ENCODE measurements at places on chromosomes 6 and 20. TPM values are rescaled to one million over a fixed set of nuclear protein-coding genes. Genes with fewer than 3 reads are reported as not detected.

PGC gene
- not detected for total RNA-seq

ENPP4 gene
- not detected for total RNA-seq

CST4 gene
- total RNA-seq, result not detected

SMIM26 gene
- total RNA-seq, result 202 TPM

TBX18 gene
- not detected for total RNA-seq

LGSN gene
- total RNA-seq, result not detected

MUC21 gene
- not detected for total RNA-seq

EYS gene
- 0.81 TPM for total RNA-seq

ARMC2 gene
- total RNA-seq, result 1.7 TPM

IP6K3 gene
- total RNA-seq, result 6.8 TPM

ERVFRD-1 gene
- total RNA-seq, result not detected

PCSK2 gene
- not detected for total RNA-seq

HLA-DQB1 gene
- not detected for total RNA-seq

CDSN gene
- total RNA-seq, result not detected

CALHM5 gene
- total RNA-seq, result 3.8 TPM

GLO1 gene
- 315 TPM for total RNA-seq

LY6G6D gene
- not detected for total RNA-seq

PRKN gene
- total RNA-seq, result 0.43 TPM

TRIM38 gene
- total RNA-seq, result 5.2 TPM

HLA-C gene
- total RNA-seq, result 441 TPM

GRCh38 chr6:165404697-165405096, 95.3 kb upstream of the C6orf118 start:
- DNase-seq, result no peak

DNA sequence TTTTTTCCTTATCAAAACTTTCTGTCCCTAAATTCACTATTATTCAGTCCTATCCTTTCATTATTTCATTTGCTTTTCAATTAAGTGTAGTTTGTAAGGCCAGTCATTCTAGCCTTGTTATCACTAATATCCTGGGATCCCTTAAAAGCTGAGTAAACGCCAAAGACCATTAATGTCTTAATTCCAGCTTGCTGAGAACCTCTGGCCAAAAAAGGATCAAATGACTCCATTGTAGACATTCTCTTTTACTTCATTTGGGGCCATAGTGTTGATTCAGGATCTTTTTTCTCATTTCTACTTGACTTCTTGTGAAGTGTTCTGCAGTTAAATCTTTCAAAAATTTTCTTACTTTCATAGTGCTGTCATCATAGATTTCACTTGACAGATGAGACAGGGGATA, 379.7 kb downstream of the LAMA2 start:
- DNase-seq, result no peak

DNA sequence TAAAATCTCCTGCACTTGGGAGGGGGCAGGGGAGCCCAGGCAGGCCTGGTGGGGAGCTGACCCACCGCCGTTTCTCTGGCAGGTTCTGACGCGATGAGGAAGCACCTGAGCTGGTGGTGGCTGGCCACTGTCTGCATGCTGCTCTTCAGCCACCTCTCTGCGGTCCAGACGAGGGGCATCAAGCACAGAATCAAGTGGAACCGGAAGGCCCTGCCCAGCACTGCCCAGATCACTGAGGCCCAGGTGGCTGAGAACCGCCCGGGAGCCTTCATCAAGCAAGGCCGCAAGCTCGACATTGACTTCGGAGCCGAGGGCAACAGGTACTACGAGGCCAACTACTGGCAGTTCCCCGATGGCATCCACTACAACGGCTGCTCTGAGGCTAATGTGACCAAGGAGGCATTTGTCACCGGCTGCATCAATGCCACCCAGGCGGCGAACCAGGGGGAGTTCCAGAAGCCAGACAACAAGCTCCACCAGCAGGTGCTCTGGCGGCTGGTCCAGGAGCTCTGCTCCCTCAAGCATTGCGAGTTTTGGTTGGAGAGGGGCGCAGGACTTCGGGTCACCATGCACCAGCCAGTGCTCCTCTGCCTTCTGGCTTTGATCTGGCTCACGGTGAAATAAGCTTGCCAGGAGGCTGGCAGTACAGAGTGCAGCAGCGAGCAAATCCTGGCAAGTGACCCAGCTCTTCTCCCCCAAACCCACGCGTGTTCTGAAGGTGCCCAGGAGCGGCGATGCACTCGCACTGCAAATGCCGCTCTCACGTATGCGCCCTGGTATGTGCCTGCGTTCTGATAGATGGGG, 3.0 kb downstream of the PRND start:
- no peak for DNase-seq

GRCh38 chr20:21323640-21324039, 20.5 kb downstream of the XRN2 start:
- peak; percentile 68 for DNase-seq

DNA sequence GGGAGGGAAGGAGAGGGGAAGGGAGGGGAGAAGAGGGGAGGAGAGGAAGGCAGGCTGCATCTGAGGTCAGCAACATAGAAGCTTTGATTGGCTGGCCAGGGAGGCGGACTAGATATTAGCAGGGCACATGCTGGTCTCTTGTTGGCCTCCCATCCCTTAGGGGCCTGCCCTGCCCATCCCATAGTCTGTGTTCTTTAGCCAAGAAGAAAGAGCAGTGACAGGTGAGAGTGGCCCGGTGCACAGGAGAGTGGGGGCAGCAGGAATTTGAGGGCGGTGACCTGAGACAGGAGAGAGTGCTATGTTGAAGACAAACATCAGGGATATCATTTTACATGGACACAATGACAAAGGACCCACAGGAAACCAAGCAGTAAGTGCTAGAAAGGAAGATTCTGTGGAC, 413.5 kb downstream of the SYNE1 start:
- no peak for DNase-seq

- DNase-seq, result no peak
These were observed 31.6 kb upstream of the CD93 start for GRCh38 chr20:23117738-23118137.

DNA sequence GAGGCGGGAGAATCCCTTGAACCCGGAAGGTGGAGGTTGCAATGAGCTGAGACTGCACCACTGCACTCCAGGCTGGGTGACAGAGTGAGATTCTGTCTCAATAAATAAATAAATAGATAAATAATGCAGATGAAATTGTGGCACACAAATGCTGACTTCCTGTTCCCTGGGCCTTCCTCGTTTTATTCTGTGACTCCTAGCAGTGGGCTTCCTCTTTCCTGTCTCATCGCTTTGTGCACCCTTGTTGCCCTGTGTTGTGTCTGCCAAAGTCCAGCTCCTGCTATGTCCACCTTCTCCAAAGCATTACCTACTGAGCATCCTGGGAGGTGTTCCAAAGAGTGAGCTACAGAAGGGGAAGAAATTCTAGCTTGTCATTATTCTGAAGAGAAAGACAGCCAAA, 100.2 kb upstream of the TIAM2 start:
- no peak for DNase-seq

GRCh38 chr6:55868771-55869479, 6.5 kb downstream of the BMP5 start:
- peak; percentile 96 for DNase-seq

DNA sequence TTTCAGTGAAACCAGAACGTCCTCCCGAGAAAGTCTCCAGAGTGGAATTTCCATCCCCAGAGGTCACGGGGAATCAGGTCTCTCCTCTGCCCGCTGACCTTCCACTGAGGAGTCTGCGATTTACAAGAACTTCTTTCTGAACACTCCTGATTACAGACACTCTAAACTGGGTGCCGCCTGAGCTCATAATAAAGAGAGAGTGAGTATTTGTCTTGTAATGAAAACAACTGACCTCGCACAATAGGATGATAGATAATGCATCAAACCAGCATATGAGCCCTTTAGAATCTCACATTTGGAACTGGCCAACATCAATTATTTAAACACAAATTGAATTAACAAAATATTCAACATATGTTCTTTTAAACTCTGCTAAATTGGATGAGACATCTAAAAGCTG, 47.5 kb downstream of the DLL1 start:
- DNase-seq, result no peak

- no peak for DNase-seq
These were observed 8.0 kb upstream of the NPBWR2 start for GRCh38 chr20:64115171-64115911.

DNA sequence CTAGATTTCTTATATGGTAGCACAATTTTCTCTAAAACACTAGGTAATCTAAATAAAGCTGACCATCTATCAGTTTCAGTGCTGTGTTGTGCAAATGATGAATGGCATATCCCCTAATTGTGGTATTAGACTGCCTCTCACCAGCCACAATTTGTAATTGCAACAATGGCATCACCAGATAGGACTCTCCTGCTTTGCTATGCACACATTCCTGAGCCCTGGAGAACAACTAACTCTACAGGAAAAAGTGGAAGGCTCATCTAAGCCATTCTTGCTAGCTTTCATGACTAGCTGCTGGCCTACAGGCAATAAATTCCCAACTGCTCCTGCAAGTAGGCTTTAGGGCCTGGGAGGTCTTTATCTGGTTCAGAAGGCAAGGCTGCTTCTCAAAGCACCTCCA, 974.1 kb downstream of the EYS start:
- peak; percentile 5 for DNase-seq

DNA sequence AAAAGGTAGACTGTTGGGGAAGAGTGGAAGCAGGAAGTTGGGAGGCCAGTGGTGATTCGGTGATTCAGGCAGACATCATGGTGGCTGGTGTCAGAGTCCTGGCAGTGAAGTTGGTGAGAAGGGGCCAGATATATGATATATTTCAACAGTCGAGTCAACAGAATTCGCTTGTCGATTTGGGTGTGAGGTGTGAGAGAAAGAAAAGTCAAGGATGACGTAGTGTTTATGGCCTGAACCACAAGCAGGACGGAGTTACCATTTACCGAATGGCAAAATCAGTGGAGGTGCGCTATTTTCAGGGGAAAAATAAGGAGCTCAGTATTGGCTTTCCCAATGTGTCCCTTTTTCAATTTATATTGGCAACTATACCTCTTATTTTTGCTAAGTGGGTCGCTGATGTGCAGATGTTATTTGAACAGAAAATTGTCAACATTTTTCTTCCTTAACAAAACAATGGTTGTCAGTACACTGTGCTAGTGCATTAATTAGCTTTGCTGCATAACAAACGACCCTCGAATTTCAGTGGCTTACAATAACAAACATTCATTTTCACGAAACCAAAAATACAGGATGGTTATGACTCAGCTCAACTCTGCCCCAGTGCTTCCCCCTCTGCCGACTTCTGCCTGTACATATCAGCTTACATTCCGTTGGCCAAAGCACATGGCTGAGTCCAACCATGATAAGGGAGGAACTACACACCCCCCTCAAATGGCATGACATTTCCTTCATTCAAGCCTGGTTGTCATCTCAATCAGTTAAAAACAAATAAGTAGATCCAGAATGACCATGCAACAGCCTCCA, 255.0 kb upstream of the ZFP64 start:
- peak; percentile 72 for DNase-seq

DNA sequence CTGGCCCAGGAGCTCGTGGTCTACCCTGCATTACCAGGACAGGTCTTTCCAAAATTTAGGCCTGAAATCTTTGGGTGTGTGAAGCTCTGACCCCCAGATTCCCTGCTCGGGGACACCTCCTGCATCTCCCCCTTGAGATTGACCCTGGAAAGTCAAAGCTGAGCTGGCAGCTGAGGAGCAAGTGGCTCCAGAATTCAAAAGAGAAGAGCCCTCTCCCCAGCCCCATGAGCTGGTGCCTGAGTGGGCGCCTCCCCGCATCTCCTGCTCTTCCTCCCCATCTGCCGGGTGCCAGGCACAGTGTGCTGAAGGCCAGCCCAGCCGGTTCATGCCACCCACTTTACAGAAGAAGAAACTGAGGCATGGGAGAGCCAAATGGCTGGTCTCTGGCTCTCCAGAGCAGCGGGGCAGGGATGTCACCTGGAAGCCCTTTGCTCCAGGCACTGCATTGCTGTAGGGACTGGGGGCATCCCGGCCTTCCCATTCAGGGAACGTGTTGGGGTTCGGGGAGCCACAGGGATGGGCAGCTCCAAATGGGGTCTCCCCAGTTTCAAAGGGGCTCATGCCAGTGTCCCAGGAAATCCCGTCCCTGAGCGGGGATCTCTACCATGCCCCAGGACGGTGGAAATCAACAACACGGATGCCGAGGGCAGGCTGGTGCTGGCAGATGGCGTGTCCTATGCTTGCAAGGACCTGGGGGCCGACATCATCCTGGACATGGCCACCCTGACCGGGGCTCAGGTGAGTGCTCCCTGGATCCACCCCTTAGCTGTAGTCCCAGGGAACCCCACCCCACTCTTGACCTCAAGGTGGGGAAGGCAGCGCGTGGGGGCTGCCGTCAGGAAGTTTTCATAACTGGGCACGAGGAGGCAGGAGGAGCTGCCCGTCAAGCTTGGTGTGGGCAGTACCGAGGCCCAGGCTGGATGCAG, 20.5 kb downstream of the NPEPL1 start:
- no peak for DNase-seq

- peak; percentile 11 for DNase-seq
These were observed 4.1 kb downstream of the SH3BGRL2 start for GRCh38 chr6:79635232-79635543.

- no peak for DNase-seq
These were observed 33.0 kb downstream of the SNHG17 start for GRCh38 chr20:38402089-38402488.

DNA sequence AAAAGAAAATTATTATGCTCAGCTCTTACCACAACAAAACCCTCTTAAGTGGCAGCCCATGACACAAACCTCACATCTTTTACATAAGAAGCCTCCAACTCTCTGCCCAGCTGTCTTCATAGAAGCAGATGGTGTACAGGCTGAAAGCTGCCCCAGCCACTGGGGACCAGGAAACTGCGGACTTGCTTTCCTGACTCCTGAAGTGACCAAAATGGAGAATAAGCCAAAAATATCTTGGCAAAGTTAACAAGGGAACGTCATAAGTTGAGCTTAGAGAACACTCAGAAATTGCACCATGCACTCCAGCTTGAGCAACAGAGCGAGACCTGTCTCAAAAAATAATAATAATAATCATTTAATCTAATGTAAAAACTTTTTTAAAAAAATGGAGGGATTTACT, 160.3 kb upstream of the CDYL start:
- DNase-seq, result no peak

GRCh38 chr6:34930221-34930620, 41.2 kb downstream of the ANKS1A start:
- no peak for DNase-seq

DNA sequence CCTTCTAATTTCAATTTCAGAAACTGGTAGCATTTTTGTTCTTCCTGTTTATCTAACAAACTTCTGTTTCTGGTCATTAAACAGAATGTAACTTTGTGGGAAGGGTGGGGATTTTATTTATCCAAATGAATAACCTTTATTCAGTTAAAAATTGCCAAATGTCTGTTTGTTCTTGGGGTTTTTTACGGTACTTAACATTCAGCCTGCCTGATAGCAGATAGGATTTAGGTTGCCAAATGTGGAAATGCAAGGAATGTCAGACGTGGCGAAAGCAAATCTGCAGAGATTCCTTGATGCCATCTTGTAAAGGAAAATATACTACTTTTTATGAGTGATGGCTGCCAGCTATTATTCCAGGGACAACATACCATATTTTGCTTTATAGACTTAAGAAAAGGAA, 95.7 kb downstream of the LYRM2 start:
- no peak for DNase-seq

- peak; percentile 92 for DNase-seq
These were observed 9.2 kb downstream of the ECI2 start for GRCh38 chr6:4125933-4126864.

GRCh38 chr20:21521596-21522480, 8.0 kb upstream of the NKX2-2 start:
- DNase-seq, result no peak

GRCh38 chr6:128365520-128366160, 154.8 kb downstream of the PTPRK start:
- DNase-seq, result no peak

GRCh38 chr6:43510827-43511163, 649 bp upstream of the LRRC73 start:
- no peak for DNase-seq
